ENCODE measurements at places on chromosomes 5 and 9. TPM values are rescaled to one million over a fixed set of nuclear protein-coding genes. Genes with fewer than 3 reads are reported as not detected.

- DNase-seq = no peak
Measured at GRCh38 chr9:114244570-114244969, 78.3 kb upstream of the ORM1 start.

GRCh38 chr5:157372472-157372822, 87.6 kb upstream of the NIPAL4 start:
- DNase-seq = no peak

GRCh38 chr5:28104080-28104479, 1065.7 kb upstream of the CDH9 start:
- DNase-seq = no peak

DNA sequence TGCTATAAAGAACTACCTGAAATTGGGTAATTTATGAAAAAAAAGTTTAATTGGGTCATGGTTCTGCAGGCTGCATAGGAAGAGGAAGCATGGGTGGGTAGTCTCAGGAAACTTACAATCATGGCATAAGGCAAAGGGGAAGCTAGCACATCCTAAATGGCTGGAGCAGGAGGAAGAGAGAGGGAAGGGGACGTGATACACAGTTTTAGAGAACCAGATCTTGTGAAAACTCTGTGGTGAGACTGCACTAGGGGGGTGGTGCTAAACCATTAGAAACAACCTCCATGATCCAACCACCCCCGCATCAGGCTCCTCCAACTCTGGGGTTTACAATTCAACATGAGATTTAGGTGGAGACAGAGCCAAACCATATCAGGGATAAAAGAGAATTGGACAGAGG, 624.2 kb downstream of the PRR16 start:
- no peak for DNase-seq

Gene TAS2R1
- not detected for total RNA-seq

GRCh38 chr5:156681265-156681664, 168.8 kb upstream of the PPP1R2B start:
- no peak for DNase-seq

GRCh38 chr9:98144076-98144475, 25.1 kb upstream of the TRIM14 start:
- no peak for DNase-seq

- DNase-seq = no peak
Measured at GRCh38 chr9:33025572-33026342, 684 bp downstream of the DNAJA1 start.

DNA sequence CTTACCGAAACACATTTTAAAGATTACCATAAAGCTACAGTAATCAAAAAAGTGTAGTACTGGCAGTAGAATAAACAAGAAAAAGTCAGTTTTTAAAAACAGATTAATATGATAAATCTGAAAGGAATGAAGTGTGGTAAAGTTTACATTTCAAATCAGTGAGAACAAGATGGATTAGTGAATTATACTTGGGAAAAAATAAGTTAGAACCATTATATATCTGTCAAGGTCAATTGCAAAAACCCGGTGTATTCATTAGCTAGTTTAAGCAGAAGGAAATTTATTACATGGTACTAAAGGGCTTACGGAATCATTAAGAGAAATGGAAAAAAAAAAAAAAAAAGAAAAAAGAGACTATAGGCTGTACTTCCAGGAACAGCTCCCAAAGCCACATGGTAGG, 164.3 kb downstream of the MUSK start:
- DNase-seq = no peak

Gene SPATA31A3
- total RNA-seq = not detected

DNA sequence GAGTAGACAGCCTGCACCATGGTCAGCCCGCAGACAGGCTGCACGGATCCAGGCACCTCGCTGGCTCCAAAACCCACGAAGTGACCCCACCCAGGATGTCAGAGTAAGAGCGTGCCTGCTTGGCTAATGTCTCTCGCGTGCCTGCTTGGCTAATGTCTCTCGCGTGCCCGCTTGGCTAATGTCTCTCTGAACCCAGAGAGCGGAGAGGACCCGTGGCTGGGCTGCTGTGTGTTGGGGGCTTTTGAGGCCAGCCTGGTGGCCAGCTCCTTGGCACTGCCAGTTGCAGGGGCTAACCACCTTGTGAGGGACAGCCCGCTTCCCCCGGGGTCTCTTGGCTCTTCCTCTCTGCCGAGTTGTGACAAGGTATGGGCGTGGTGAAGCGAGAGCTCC, 8.9 kb upstream of the RXRA start:
- DNase-seq = no peak

DNA sequence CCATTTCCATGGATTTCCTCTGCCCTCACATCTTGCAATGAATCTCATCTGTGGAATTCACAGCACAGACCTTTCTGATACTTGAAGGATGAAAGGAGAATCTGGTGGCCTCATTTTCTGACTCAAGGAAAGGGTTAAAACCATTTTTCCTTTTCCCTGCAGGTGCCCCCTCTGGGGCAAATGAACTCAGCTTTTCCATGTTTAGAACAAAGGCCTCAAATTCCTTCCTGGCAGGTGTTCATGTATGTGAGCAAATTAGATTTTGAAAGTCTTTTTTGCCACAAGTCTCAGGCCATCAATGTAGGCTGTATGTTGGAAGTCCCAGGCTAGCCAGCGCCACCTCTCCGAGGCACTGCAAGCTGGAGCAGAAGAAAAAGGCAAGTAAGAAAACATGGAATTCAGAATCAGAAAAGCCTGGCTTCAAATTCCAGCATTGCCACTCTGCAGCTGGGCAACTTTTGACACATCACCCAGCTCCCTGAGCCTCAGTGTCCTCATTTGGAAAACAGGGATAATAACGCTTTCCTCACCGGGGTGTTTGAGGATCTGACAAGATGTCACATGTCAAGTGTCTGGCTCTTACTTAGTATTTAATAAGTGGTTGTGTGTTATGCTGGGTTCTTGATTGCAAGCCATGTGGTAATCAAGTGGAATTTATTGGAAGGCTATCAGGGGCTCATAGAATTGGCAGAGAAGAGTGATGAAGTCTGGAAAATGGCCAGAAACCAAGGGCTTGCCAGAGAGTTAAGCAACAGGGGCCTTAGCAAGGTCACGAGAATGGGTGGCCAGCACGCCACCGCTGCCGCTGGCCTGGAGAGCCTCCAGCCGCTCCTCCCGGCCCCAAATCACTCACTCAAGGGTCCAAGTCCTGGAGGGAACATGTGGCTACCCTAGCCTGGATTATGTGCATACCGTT, 48.4 kb upstream of the SMIM23 start:
- no peak for DNase-seq

Gene TAL2
- total RNA-seq = not detected

Gene CCDC171
- total RNA-seq = 1.9 TPM

DNA sequence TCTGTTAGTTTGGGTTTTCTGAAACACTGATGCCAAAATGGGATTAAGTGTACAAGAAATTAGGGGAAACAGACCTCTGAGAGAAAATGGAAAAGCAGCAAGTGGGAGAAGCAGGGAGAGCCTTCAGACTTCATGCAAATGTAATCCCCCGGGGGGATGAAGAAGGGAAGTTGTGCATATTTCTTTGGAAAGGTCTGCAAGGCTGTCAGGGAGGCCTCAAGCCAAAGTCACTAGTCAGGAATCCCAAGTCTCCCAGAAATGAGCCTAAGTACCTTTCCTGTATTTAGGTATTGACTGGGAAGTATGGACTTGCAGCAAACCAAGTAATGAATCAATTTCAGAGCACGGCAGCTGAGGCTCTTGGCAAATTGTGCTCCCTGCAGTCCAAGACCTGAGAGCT, 2.2 kb downstream of the FTMT start:
- no peak for DNase-seq

DNA sequence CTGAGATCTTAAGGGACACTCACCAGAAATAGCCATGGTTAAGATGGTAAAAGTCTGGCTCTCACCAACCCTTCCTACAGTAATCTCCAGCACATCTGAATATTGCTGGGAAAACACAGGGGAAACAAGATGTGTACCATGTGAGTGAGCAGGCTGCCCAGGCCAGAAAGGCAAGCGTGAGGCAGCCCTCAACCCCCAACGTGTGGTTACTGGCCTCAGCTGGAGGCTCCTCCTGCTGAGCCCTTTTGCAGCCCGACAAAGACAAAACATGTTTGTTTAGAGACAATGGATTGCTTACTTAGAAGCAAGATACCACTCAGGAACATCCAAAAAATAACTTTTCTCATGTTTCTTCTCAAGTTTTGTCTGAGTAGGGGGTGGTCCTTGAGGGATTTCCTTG, 16.6 kb downstream of the ZFP62 start:
- no peak for DNase-seq
